Hippocampal formation (tissue), 2 donors: ENCODE measurements at places on chromosomes 6 and 20.
A peak's percentile ranks its signal among the peaks of the same experiment; 100 is the strongest.

DNA sequence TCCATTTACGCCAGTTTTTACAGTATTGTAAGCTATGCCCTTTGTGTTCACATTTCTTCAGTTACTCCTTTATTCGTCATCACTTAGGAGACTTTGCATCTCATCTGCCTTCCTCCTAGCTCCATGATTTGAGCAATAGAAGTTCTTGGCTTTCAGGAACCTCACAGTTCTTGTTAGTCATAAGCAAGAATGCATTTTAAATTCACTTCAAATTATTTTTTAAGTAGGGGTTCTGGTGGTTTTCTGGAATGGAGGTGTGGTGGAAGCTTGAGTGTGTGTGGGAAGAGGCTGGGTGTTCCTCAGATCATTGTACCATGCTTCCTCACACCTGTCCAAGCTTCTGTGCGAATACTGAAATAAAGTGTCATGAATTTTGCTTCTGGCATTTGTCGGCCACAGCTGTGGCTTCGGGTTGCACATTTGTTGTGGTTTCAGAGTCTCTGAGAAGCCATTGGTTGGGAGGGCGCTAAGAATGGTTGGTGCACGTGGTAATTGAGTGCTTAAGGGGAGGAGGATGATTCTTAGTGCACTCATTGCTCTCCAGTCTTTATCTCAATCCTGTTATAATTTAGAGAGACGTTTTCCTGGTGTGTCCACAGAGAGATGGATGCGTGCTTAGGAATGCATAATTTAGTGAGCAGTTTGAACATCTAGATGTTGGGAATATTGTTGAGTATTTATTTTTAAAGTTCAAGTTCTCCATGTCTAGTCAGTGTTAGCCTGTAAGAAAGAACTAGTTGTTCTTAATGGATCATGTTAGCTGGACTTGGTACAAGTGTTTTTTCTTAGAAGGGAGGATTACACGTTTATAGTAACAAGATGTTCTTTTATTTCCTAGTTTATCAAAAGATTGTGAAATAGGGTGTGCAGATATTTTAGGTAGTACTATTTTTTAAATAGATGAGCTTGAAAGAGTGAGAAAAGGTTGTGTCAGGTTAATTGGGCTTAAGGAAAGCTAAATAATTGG, 31.9 kb downstream of the FOXO3 start:
- DNase-seq = no peak

- DNase-seq = no peak
Observed at GRCh38 chr20:61964675-61965605, 100.7 kb downstream of the TAF4 start.

DNA sequence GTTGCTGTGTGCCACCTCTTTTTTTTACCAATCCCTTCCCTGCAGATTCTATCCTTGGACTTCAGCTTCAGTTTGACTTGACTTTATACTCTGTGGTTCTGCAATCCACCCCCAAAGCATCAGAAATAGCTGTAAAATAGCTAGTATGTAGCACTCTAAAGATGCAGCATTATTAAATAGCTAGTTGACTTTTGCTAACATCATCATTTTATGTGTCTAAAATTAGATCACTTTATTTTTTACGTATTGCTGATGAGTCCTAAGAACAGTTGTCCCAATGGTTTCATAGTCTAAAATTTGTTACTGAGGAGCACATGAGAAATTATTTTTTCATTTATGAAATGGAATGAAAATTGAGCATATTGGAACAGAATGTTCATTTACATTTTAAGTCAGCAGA, 138.2 kb downstream of the NKAIN2 start:
- no peak for DNase-seq

DNA sequence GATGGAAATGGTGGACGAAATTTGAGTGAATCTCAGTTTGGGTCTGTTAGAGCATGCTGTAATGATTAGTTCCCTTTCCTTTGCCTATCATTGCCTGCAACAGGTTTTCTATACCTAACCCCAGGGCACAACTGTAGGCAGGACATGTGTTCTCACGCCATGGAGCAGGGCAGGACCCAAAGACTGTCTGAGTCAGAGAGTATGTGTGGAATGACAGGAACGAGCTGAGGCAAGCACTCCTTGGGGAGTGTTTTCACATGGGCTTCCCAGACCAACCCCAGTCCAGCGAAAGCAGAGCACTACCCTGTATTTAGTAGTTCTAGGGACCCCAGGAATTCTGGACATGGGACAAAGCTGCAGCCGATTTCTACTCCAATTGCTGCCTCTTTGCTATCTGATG, 234.2 kb downstream of the HACE1 start:
- DNase-seq = no peak

DNA sequence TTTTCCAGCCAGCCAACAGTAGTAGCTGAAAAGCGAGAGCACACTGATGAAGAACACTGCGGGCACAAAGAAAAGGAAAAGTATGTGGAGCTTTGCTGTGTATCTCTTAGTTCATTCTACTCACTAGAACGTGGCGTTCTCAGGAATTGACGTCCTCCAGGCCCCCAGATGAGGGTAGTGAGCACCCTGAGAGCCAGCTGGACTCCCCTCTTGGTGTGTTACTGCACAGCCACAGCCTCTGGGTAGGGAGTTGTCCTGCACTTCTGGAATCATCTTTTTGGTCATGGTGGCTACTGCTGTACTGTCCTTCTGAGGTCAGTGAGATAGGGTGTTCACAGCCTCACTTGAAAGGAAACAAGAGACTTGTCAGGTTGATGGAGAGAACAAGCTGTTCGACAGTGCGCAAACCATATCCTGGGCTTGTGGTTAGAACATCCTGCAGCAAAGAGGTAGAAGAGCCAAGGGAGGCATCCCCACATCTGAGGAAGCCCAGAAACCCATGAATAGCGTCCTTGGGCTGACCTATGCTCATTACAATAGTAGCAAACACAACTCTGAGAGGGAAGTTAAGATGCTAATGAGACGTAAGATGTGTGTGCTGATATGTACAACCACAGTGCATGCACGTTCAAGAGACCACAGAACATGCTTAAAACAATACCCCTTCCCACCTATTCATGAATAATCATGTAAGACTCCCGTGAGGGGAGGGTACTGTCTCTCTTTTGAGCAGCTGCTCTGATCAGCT, 14.6 kb upstream of the HLA-F start:
- no peak for DNase-seq

DNA sequence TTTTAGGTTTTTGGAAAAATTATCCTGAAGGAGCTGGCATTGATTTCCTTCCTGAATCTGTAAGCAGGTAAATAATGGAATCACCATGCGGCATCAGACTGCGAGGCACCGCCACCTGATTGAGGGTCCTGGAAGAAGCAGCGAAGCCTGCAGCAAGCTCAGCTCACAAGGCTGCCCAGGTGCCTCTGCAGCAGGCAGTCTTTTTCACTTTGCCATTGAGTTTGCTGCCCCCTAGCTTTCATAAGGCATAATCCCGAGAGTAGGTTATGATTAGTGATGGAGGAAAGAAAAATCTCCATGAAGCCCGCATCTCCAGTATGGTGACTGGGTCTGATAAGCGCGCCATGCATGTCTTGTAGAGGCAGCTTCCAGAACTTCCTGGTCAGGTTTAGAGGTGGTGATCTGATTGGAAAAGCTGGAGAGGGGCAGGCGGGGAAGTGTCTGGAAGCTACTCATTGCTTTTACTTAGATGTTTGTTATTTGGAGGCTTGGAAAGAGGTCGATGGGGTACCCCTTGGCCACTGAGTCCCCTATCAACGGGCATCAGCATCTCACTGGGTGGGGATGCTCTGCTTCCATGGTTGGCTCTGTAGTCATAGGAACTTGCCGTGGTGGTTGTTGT, 26.7 kb downstream of the IYD start:
- peak; percentile 41 for DNase-seq

DNA sequence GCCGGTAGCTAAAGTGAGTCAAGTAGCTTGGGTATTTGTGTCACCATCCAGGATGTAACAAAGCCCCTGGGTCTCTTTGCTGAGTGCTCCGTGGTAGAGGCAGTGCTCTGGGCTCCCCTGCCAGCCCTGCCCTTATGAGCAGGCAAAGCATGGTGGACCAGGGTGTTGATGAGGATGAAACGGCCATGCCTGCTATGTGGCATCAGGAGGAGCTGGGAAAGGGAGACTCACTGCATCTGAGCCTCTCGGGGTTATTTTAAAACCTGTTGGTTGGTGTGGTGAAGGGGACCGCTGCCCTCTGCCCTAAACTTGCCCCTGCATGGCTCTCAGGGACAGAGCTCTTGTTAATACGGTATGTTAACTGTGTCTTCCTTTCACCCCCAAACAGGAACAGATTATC, 143.1 kb downstream of the DTNBP1 start:
- DNase-seq = no peak

GRCh38 chr6:16836144-16836981, 75.1 kb upstream of the ATXN1 start:
- DNase-seq = no peak

DNA sequence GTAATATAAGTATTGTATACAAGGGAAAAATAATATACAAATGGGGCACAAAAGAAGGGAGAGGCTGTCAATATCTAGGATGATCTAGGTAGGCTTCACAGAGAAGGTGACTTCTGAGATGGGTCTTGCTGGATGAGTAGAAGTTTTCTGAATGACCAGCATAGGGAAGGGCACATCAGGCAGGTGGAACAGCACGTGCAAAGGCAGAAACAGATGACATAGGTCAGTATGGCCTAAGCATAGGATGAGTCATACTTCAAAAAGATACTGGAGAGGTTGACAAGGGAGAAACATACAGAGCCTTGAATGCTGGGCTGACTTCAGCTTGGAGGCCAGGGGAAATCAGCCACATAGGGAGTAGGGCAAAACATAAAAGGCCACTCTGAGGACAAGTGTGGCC, 31.9 kb upstream of the SIRPA start:
- no peak for DNase-seq

DNA sequence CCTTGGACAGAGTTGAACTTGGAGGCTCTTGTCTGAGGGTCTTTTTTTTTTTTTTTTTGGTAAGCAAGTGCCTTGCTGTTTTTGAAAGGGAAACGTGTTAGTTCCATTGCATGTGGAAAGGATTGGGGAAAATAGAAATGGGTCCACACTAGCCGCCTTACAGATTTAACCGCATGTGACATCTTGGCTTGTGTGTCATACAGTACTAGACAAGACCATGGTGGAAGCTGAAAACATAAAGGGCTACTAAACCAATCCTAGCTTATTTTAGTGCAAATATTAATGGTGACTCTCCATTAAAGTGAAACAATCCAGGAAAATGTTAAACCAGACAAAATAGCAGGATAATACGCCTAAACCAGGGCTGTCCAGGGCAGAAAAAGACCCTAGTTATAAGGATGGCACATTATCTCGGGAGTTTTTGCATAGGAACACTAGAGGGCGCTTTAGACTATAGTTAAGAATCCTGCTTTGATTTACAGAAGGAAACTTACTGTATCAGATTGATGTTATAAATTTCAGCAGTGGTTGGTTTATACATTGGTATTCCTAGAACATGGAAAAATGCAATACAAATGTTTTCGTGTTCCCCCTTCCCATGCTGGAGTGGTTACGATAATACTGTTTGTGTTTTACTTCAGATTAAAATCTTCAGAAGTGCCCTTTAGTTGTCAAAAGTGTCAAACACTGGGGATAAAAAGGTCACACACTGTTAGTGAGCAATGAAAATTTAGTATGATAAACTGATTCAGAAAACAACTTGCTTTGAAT, 59.8 kb upstream of the DEK start:
- no peak for DNase-seq

GRCh38 chr6:88869263-88870020, 94.0 kb downstream of the RNGTT start:
- DNase-seq = no peak

DNA sequence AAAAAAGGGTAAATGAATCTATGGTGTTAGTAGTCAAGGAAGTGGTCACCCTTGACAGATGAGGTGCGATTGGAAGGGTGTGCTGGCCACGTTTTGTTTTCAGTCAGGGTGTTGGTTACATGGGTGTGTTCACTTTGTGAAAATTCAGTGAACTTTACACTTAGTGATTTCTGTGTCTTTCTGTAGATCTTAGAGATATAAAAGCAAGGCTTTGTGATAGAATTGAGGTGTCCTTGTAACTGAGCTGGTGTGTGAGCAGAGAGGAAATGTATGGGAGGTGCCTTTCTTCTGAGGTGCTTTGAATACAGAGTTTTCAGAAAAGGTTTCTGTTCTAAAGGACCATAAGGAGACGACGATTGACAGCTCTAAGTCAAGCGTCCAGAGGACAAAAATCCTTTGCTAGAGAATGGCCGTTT, 90.5 kb downstream of the SAMD3 start:
- no peak for DNase-seq
